ENCODE measurements at places on chromosomes 2 and 18.
A peak's percentile ranks its signal among the peaks of the same experiment; 100 is the strongest.

DNA sequence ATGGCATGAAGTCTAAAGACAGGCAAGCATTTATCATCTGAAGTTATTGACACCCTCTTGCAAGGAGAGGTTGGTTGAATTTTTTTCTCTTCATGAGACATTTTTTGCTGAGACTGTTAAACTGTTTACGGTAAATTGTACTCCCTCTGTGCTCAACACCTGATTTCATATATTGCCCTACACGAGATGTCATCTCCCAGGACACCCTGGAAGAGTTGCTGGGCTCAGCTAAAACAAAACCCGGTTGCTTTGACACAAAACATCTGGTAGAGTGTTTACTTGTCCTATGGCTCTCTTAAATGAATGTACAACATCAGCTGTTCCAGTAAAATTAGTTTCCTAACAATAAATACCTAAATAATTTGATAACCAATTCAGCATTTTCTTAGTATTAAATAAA is 533.8 kb downstream of the SOCS6 start:
- DNase-seq: peak; percentile 49

DNA sequence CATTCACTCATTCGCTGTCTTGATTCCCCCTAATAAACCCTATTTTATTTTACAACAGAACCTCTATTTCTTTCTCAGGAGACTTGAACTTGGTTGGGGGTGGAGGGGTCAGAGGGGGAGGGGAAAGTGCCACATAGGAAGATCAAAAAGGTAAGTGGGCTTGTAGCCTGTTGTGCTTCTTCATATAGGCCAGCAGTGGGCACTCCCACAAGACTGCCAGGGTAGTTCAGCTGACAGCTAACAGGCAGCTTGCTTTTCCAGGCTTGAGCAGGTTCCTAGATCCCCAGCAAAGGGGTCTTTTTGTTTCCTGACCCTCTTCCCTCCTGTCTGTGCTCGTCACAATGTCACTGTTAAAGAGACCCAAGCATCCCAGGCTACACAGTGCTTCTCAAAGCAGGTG is 829 bp upstream of the KIAA2012 start:
- DNase-seq: no peak

- no peak for DNase-seq
Observed at GRCh38 chr2:207632575-207633493, 7.6 kb upstream of the METTL21A start.

- DNase-seq: no peak
Observed at GRCh38 chr18:66129248-66129647, 378.4 kb downstream of the CDH7 start.

GRCh38 chr2:21331625-21332370 is 208.0 kb downstream of the TDRD15 start:
- DNase-seq: no peak

GRCh38 chr2:46067501-46068305 is 229.5 kb upstream of the EPAS1 start:
- no peak for DNase-seq

GRCh38 chr2:215677481-215677880 is 241.6 kb upstream of the FN1 start:
- no peak for DNase-seq

GRCh38 chr2:119377993-119378345 is 11.2 kb downstream of the DBI start:
- DNase-seq: no peak

- DNase-seq: no peak
Observed at GRCh38 chr2:120341977-120342376, 4.0 kb upstream of the INHBB start.

- no peak for DNase-seq
Observed at GRCh38 chr2:202064881-202065230, 8.2 kb upstream of the KIAA2012 start.

- no peak for DNase-seq
Observed at GRCh38 chr2:39434233-39434897, 2.7 kb downstream of the MAP4K3 start.
